ENCODE measurements at places on chromosomes 2 and 18.
A peak's percentile ranks its signal among the peaks of the same experiment; 100 is the strongest.

DNA sequence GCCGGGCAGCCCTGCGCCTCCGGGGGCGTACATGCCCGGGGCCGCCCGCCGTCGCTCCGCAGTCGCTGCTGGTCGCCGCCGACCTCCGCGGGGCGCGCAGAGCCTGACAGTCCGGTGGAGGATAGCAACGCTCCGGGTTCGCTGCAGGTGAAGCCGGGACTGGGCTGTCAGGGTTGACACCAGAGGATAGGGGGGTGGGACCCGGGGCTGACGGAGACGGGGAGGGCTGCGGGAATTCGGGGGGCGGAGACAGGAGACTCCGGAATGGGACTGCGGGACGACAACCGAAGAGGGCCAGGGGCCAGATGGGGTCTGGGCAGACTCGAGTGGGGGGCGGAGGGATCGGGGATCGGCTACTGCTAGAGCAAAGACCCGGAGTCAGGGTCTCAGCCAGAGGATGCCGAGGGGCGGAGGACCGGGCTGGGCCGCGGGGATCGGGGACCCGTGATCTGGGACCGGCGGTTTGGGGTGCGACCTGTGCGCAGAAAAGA, 403 bp downstream of the TMEM127 start:
- no peak for DNase-seq

DNA sequence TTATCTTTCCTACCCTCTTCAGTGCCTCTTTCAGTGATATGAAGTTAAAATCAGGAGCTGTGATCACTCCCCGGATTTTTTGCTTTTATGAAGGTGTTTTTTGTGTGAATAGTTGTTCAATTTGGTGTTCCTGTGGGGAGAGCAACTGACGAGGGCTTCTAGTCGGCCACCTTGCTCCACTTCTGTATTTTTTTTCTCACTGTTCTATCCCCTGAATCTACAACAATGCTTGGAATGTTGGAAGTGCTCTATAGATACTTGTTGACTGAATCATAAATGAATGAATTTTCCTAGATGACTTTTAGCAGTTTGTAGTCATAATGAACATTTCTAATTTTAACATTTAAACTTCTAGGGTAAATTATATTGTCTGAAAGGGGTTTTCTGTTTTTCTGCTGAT, 247.3 kb downstream of the ZNF385B start:
- peak; percentile 13 for DNase-seq

- DNase-seq, result no peak
Observed at GRCh38 chr2:208186465-208186864, 3.4 kb downstream of the C2orf80 start.

- DNase-seq, result no peak
Observed at GRCh38 chr2:108918941-108919341, 70.1 kb downstream of the EDAR start.

DNA sequence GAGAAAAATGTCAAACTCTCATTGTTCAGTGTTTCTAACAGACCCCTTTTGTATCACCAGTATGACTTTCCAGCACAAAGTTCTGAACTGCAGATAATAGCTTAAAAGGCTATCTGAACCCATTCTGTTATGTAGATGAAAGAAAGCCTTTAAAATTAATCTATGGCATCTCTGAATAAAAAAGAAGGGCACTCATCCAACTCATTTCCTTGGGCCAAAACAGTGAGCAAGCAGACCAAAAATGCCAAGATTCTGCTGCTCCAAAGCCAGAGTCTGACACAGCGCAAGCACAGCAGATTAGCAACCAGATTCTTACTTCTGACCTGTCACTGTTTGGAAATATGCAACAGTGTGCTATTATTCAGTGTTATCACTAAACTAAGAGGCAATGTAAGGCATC, 22.6 kb upstream of the ITGA6 start:
- peak; percentile 91 for DNase-seq

DNA sequence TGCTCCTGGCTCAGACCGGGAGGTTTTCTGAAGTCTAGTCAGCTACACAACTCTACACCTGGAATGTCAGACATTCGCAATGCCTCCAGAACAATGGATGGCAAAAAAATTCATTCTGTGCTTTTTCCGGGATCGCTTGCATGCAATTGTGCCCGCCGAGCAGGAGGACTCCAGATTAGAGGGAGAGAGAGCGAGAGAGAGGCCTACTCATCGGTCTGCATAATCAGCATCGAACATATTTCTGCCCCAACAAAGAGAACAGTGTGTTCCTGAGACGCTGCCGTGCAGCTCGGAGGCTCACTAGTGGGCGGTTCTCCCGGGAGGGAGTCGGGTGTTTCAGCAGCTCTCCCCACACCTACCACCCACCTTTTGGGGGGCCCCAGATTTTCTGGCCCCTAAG, 117.1 kb downstream of the KLHL29 start:
- no peak for DNase-seq

Measured in HFFc6 (cell line).